Naive thymus-derived CD4-positive, alpha-beta T cell (primary cell): ENCODE measurements at places on chromosomes 4 and X. TPM values are rescaled to one million over a fixed set of nuclear protein-coding genes. Genes with fewer than 3 reads are reported as not detected.

DNA sequence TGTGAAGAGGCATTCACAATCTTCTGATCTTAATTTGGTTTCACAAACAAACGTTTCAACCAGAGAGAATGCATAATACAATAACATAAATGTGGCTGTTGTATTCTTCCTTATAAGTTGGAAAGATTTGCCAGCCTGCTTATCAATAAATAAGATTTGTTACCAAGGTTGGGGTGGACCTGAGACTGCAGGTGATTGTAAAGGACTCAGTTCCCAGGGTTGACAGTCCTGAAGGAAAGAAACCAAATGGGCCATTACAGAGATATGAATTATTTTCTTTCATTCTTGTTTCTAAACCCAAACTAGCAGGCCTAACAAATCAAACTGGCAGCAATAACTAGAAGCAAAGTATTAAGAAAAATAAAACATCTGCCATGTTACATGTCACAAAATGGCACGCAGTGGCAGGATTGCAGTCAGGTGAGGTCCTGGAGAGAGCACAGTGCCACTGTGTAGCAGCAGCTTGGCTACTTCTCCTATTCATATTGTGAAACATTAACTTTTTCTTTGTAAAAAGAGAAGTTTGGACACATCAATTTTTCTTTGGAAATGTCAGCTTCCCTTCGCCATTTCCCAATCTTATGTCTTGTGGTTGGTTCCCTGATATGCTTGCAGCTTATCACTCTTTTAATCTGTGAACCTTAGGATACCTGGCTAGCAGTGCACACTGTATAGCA lies 133.8 kb upstream of the EMCN start:
- no peak for DNase-seq

DNA sequence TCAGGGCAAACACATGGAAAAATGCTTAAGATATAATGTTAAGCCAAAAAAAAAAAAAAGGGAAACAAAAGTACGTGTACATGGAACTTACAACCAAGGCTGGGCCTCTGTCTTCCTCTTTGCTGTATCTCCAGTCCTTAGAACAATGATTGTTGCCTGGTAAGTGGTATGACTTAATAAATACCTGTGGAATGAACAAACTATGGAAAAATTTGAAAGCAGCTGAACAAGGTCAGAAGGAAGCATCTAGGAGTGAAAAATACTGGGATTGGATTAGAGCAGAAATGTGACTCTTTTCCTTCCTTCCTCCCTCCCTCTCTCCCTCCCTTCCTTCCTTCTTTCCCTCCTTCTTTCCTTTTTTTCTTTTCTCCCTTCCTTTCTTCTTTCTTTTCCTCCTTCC lies 54.2 kb upstream of the SMIM10 start:
- DNase-seq = no peak

GRCh38 chr4:153001626-153002025 lies 65.5 kb downstream of the FHDC1 start:
- no peak for DNase-seq

DNA sequence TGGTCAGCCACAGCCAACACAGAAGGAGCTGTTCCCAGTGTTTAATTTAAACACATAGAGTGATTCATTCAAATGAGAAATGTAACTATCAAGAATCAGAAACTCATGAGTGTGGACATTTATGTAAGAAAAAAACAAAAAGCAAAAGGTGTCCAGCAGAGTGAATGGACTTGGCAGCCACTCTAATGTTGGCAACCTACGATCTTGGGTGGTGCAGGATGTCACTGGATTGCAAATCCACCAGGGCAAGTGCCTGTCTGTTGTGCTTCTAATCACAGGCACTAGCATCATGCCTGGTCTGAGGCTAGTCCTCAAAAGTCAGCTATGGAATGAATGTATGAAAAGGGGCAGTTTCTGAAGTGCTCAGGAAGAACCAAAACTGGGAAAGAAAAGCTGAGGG lies 277.7 kb upstream of the CLNK start:
- DNase-seq = no peak

GRCh38 chr4:168388890-168389289 lies 70.3 kb upstream of the DDX60 start:
- DNase-seq = no peak

DNA sequence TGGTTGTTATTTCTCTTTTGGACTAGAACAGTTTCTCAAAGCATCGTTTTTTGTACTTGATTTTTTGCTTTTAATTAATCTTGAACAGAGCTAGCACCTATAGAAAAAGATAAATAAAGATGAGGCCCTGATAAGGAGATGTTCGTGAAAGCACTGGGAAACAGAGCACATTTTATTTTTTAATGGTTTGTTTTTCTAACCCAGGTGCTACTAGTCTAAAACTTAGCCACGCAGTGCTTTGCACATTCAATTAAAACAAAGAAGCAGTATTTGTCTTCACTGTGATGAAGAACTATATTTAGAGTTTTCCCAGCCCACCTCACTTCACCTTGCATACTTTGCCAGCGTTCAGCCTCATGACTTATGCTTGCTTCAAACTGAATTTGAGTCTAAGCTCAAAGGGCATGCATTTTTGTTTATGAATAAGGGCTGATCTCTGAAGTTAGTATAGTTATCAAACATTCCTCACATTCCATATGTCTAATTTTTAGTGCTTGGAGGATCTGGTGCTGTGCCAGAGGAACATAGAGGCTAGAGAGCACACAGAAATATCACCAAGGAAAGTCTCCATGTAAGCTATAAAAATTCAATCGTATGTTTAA lies 76.7 kb downstream of the WWC2 start:
- no peak for DNase-seq

- no peak for DNase-seq
Measured at GRCh38 chrX:25544641-25545040, 528.9 kb upstream of the ARX start.

GRCh38 chrX:68647156-68647957 lies at the start of gene STARD8:
TSS of gene STARD8 (plus strand) at chrX:68647666. CDS start at chrX:68647883, 217 bp downstream.
- DNase-seq = no peak

GRCh38 chr4:2820216-2820982 lies 23.2 kb upstream of the ADD1 start:
- DNase-seq = no peak

- DNase-seq = no peak
Measured at GRCh38 chr4:53321151-53321983, 44.5 kb downstream of the SCFD2 start.

- DNase-seq = no peak
Measured at GRCh38 chr4:17195461-17196275, 297.2 kb upstream of the LDB2 start.

GRCh38 chrX:101219116-101219863 lies at the start of gene DRP2:
TSS of gene DRP2 (plus strand) at chrX:101219786. CDS start at chrX:101231648, 11,862 bp downstream.
- DNase-seq = no peak

Gene PABPC1L2B
- not detected for total RNA-seq

GRCh38 chr4:80814266-80814665 lies 216.2 kb upstream of the BMP3 start:
- DNase-seq = no peak

DNA sequence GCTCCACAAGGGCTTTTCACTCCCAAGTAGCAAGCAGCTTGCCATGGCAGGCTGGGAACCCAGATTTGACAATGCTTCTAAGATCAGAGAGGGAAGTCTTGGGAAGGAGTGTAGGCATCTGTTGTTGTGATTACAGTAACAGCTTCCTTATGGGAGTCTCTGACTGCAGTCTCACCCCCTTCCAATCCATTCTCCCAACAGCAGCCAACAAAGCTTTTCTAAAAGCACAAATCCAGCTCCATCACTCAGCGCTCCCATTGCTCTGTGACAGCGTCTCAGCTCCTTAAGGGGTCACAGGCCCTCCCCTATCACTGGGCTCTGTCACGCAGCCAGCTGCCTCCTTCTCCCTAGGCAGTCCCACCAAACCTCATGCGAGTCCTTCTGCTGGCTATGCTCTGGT lies 7.1 kb downstream of the IGFBP7 start:
- DNase-seq = no peak

Gene AFF2
- 4.7 TPM for total RNA-seq

Gene SH3D19
- total RNA-seq = 0.66 TPM

- no peak for DNase-seq
Measured at GRCh38 chr4:8155048-8155447, 3.6 kb downstream of the ABLIM2 start.

DNA sequence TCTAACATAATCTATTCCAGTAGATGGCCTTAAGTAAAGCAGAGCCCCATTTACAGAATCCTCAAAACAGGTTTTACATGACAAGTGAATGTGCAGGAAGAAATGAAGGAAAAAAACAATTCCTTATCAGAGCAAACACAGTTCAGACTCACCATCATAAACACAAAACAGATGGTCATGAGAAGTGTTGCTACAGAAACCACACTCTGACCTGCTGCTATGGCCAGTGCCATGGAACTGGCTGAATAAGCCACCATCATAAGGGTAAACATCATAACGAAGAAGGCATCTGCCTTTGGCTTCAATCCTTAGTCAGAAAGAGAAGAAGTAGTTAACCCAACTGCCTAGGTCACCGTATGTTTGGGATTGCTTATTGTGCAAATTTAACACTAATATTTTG lies 61.1 kb downstream of the ABCG2 start:
- no peak for DNase-seq

DNA sequence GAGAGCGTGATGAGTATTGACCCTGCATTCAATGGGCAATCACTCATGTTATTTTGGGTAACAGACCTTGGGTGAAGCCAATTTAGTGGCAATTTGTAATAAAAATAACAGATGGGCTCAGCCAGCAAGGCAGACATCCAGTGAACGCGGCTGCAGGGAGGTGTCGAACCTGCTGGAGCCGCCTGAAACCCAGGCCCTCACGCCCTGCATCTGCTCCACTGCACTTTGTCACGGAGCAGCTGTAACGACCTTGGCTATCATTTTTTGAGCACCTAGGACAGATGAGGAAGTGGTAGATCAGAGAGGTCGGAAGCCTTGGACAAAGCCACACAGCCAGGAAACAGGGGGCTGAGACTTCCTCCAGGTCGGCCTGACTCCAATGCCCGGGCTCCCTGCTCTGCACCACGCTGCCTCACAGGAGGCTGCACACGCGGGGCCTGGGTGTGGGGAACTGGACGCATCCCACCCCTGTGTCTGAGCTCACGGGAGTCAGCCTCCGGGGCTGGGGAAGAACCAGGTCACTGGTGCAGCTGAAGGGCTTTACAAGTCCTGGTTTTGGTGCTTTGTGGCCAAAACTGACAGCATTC lies 19.4 kb downstream of the HMX1 start:
- no peak for DNase-seq

- no peak for DNase-seq
Measured at GRCh38 chr4:155903453-155903852, at the start of gene TDO2. TSS of gene TDO2 (plus strand) at chr4:155903696. CDS start at chr4:155903759, 63 bp downstream.

- no peak for DNase-seq
Measured at GRCh38 chrX:24277405-24277804, 36.5 kb downstream of the SUPT20HL2 start.

DNA sequence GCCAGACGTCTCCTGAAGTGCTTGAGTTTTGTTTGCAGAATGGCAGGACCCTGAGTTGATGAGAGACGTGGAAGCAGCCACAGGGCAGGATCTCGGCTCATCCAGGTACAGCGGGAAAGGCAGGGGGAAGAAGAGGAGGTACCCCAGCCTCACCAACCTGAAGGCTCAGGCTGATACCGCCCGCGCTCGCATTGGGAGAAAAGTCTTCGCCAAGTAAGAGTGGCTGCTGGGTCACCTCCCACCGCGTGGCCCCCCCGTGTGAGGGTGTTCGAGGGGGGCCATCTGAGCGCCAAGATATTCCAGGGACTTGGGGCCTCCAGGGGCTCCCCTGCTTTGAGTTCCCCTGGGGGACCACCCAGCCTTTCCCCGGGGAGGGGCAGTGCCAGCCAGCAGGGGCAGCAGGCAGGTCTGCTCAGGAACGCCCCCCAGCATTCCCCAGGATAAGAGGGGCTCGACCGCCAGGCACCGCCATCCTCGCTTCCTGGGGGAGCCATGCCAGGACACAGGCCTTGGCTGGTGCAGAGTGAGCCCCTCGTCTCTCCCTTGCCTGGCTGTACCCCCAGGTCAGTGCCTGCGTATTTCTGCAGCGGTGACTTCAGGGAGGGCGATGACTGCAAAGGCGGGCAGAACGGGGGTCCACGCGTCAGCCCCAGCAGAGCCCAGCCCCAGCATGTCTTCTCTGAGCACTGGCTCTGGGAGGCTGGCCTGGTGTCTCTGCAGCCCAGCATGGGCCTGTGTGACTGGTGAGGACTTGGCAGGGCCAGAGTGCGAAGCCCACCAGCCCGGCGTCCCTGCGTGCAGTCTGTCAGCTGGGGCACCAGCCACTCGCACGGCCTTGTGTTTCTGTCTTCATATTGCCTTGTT lies 22.3 kb downstream of the NKX1-1 start:
- DNase-seq = no peak

GRCh38 chr4:117874216-117874615 lies 160.1 kb upstream of the NDST3 start:
- no peak for DNase-seq

DNA sequence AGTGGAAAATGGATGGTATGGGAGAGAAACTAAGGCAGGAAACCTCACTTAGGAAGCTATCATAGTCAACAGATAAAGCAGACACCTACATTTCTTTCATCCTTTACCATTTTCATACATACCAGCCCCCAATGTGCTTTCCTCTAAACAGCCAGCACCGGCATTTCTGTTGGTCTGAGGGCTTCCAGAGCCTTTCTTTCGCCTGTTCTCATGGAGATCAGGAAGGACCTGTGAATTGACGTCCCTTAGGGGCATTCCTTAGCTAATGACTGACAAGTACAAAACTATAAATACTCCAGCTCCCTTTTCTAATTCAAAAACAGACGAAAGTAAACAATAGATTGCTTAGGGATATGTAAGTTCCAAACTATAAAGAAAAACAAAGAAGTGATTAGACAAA lies 215.5 kb upstream of the CNKSR2 start:
- no peak for DNase-seq

Gene HEPH
- total RNA-seq = 0.34 TPM

Gene HHIP
- not detected for total RNA-seq

DNA sequence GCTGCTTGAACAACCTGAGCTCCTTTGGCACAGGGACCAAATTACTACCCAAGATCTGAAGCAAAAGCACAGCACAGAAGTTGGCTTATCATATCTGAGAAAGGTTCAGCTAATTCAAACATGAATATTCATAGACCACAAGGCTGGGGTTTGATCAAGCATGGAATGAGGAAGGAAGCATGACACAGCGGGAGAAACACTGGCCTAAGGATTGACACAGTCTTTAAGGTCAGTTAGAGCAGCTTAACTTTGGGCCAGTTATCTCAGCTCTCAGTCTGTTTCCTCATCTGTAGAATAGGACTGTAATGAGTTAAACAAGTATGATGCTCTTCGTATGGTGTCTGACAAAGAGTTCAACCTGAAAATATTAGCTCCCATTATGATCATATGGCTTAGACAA lies 88.5 kb upstream of the CBR4 start:
- no peak for DNase-seq

- no peak for DNase-seq
Measured at GRCh38 chr4:116015062-116015461, 901.6 kb upstream of the NDST4 start.

DNA sequence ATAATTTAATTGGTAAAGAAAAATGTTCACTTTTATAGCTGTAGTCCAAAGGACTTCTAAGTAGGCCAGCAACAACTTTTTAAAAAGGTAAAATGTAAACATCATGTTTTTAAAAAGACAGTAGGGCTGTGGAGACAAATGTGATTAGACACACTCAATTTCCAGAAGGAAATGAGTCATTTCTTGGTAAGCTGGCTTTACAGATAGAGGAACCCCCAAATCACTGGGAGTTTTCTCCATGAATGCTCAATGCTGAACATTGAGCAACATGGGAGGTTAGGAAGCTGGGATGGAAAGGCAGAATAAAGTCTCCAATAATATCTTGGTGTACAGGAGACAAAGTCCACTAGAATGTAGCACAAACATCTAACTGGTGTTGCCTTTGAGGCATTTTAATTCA lies 121.3 kb downstream of the NWD2 start:
- DNase-seq = no peak
